ENCODE measurements at places on chromosomes 4 and X.

DNA sequence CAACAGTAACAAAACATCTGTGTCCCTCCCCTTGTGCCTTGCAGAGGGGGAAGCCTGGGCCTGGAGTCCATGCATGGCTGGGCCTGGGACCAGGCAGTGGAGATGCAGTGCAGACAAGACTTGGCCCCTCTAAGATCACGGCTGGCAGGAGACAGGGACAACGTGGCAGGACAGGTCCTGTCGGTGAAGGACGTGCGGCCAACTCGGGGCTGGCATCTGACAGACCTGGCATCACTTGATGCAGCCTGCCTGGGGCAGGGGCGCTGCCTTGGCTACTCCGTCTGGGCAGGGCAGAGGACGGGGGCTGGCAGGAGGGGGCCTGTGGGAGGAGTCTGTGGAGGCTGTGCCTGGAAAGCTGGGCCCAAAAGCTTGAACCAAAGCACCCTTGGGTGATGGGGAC lies 112.1 kb downstream of the CPZ start:
- no peak for DNase-seq

GRCh38 chr4:173046818-173047217 lies 121.8 kb upstream of the GALNT7 start:
- DNase-seq, result no peak

GRCh38 chr4:95547715-95548471 lies 880 bp downstream of the UNC5C start:
- DNase-seq, result no peak

- DNase-seq, result no peak
Measured at GRCh38 chrX:76815754-76816153, 388.2 kb downstream of the MAGEE1 start.
